Mesenteric fat pad (tissue), 1 donor: ENCODE measurements at places on chromosomes 1 and 21.
A peak's percentile ranks its signal among the peaks of the same experiment; 100 is the strongest.

DNA sequence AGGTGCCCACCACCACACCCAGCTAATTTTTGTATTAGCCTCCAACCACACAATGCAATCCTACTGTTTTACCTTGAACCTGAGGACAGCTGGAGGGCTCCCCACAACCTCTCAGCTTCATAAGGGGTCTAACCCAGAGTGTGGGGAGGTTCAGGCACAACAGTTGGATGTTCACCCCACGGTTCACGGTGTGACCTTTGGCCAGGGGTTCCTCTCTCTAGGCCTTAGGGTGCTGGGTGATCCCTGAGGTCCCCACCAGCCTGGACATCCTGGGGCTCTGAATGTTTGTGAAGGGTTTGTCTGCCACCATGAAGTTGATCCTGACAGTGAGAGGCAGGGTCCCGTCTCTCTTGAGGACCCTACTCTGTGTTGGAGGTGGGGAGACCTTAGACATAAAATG is 3.9 kb downstream of the ACOT11 start:
- peak; percentile 67 for DNase-seq

- DNase-seq: no peak
Measured at GRCh38 chr1:25110036-25110435, 122.3 kb downstream of the SYF2 start.

GRCh38 chr1:18734461-18735223 is 104.0 kb downstream of the PAX7 start:
- DNase-seq: peak; percentile 68

DNA sequence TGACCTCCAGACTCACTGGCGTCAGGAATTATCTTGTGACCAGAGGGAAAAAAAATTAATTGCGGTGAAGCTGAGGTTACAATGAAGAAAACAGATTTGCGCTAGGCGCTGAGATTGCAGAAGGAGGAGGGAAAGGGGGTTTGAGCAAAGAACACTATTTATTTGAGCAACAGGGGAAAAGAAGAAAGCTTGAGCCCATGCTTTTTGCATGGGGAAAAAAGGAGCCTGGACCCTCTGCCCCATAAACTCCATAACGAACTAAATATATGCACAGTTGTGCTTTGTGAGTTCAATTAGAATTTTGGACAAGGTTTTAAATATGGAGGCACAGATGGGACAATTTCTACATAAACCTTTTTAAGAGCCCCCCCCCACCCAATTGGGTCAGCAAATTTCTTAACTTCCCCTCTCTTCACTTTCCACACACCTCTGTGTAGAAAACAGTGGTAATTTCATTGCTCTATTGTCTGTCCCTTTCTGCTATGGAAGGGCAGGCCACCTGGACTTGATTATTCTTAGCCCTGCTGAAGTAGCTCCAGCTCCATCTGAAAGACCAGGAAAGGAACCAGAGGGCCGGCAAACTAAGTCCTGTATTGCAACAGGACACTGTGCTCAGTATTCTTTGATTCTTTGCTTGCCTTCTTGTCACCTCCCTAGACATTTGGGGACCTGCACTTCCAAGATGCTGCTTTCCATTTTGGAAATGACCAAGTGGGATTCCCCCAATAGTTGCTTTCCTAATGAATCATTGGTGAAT is 862 bp upstream of the ID3 start:
- DNase-seq: no peak

- DNase-seq: no peak
Measured at GRCh38 chr21:16742741-16743140, 770.1 kb upstream of the CXADR start.

- no peak for DNase-seq
Measured at GRCh38 chr1:222224636-222225315, 323.1 kb downstream of the HHIPL2 start.

DNA sequence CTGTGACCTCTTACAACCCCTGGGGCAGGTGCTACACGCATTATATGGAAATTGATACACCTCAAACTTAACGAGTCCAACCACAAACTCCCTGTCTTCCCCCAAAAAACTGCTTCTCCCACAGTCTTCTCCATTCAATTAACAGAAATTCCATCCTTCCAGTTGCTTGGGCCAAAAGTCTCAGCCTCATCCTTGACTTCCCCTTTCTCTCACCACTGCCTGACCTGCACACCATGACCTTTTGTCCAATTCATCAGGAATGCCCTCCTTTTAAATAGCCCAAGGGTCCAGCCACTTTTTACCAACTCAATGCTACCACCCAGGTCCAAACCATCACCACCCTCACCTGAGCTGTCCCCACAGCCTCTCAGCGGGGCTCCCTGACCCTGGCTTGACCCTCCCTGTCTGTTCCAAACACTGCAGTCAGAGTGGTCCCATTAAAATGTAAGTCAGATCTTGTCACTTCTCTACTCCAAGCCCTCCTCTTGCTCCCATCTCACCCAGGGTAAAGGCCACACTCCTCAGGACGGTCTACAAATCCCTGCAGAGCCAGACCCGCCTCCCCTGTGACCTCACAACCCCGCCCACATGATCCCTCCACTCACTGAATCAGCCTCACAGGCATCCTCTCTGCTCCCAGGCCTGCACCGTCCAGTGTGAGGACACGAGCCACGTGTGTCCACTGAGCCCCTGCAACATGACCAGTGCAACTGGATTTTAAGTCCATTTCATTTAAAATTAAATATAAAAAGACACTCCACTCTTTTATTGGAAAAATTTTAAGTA is 18.5 kb downstream of the KCNN3 start:
- no peak for DNase-seq

DNA sequence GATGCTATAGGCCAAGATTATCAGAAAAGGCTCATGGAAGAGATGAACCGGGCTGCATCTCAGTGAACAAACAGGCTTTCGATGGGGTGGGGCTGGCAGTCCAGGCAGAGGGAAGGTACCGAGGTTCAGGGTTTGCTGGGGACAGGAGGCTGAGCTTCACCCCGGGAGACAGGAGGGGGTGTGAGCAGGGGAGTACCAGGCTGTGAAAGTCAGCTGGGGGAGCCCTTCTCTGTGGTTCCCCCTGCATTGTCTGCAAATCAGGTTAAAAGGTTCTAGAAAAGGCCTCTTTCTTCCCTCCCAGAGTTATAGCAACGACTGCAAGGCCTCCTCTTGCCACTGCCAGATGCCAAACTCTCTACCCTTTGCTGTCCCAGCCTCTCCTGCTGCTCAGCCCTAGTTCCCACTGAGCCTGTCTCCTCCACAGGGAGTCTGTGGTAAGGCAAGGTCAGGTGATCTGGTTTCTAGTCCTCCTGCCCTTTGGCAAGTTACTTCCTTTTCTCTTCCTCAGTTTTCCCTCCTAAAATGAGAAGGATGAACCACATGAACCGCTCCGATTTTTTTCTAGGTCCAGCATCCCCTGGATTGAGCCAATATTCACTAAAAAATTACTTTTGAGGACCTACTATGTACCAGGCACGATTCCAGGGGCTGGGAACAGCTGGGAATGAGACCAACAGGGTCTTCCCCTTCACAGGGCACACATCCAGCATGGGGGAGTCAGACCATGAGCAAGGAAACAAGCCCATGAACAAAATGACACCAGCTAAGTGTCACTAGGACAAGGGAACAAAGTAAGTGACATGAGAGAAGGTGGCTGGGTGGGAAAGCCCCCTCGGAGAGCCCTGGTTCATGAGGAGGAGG is 7.2 kb downstream of the LAD1 start:
- no peak for DNase-seq

DNA sequence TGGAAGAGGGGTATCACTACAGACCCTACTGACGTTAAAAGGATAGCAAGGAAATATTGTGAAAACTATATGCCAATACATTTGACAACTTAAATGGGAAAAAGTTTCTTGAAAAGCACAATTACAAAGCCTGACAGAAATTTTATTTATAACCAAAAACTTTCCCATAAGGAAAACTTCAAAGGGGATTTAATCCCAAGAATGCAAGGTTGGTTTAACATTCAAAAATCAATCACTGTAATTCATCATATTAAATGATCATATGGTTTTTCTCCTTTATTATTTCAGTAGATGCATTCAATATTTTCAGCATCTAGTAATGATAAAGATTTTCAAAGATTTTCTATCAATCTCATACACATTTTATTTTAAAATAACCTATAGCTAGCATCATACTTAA is 13.3 kb downstream of the LRRC8C start:
- DNase-seq: no peak

DNA sequence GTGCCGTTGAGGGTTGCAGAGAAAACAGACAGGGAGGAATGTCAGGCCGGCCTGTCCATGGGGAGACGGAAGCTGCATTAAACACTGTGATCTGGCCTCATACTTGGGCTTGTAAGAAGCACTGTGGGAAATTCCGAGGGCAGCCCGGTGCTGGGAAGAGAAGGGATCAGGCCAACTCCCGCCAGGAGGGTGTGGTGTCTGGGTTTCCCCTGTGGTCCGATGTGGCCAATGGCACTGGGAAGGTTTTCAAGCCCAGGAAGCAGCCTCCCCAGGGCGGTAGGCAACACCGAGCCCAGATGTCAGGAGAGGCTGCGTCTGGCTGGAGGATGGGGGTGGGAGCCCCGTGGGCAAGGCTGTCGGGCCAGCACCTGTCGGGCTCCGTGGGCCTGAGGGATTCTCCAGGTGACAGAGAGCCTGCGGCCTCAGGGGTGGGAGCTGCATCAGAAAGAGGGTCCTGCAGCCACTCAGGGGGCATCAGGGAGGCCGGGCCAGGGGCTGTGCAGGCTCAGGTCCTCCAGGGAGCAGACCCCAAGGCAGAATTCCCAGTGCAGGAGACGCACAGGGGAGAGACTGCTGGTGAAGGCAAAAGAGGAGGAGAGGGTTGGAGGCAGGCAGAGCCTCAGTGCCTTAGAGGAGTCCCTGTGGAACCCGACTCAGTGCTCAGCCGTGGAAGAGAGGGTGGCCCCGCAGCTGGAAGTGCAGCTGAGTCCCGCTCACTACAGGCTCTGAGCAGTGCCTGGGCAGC is 8.4 kb downstream of the UBASH3A start:
- peak; percentile 72 for DNase-seq

DNA sequence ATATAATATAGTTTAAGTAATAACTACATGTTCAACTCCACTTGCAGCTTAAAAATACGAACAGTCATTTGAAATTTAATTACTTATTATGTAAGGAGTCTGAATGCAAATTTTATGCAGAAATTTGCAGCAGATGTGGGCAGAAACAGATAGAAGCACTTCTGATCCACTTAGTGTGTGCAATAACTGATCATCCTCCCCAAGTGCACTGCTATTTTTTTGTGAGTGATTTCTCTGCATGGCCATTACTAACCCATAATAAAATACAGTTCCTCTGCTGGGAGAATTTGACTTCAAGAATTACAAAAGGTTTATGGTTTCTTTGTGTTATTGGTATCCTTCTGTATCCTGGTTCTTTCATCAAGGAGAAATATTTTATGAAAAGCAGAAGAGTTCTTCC is 611.5 kb upstream of the RGS18 start:
- DNase-seq: no peak

DNA sequence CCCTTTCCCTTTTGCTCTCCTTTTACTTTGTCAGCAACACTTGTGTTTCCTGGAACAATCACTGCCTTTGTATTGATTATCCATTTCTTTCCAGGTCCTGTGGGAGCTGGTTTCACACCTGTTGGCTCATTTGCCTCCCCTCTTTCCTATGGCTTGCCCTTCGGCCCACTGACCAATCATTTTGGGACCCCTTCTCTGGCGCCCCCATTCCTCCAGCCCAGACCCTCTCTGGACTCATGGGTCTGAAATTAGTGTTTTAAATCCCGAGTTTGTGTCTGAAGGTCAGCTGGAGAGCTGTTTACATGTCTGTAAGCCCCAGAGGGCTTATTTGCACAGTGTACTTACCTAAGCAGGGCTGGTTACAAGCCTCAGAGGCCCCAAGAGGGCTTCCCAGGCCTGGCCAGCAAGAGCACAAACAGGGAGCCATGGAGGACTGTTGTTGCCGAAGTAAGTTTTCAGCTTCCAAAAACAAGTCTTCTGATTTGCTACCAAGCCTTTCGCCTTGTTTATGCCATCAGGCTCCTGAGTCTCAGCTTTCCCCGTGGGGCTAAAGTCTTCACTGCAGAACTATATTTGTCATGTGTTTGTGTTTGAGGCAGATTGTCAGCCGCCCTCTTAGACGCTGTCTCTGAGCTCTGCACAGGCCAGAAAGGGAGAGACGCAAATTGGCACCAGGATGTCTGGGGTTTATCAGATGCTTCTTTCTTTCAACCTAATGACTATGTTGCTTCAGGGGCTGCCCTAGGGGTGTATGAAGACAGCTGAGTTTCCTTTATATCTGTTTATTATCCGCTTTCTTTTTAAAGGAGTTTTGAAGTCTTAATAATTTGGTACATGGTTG is 93.0 kb downstream of the ATP1A1 start:
- no peak for DNase-seq

DNA sequence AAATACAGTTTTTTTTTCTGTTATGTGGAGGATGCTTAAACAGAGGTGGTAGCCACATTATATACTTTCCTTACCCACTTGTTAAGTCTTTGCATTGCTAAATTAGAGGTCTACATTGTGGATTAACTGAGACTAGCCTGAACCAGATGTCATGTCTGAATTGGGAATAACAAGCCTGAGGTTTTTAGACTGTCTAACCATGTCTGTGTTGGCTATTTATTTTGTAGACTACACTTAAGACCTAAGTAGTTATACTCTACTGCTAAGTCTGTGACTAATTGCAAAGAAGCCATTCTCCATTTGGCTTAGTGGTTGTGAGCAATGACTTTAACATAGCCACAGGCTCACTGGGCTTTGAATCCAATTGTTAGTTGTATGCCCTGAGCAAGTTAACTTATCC is 45.4 kb downstream of the CDC14A start:
- no peak for DNase-seq

- DNase-seq: no peak
Measured at GRCh38 chr21:29078869-29079767, 5.7 kb upstream of the CCT8 start.

DNA sequence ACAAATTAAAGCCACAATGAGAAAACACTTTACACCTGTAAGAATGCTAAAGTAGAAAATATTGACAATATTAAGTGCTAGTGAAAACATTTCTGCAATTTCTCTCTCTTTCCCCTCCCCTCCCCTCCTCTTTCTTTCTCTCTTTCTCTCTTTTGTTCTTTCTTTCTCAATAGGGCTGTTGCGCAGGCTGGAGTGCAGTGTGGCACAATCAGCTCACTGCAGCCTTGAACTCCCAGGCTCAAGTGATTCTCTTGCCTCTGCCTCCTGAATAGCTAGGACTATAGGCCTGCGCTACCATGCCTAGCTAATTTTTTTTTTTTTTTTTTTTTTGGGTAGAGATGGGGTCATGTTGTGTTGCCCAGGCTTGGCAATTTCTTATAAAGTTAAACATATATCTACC is 5.9 kb upstream of the SHISAL2A start:
- DNase-seq: no peak

- DNase-seq: no peak
Measured at GRCh38 chr1:114062477-114063099, 83.3 kb downstream of the OLFML3 start.

DNA sequence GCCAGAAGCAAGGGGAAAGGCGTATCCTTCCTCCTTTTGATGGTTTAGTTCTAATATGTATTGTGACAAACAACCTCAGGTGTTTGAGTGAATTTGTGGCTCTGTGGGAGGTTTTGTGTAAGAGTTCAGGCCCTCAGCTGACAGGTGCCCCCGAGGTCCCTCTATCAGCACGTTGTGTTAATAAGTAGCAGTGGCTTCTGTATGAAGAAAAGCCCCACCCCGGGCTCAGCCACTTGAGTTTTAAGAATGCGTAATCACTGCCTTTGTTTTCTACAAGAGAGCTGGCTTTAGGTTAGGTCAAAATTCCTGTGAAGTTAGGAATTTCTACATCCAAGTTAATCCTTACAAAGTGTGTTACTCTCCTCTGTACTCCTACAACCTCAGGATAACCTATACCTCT is 92.4 kb upstream of the PGBD5 start:
- no peak for DNase-seq

GRCh38 chr1:26696654-26697430 is 1.0 kb downstream of the ARID1A start:
- DNase-seq: no peak

GRCh38 chr1:19028110-19028509 is 71.6 kb upstream of the IFFO2 start:
- no peak for DNase-seq
